WERI-Rb-1 (cell line): ENCODE measurements at places on chromosomes 5 and 9.

GRCh38 chr5:128413356-128413755, 124.7 kb downstream of the FBN2 start:
- DNase-seq, result no peak

DNA sequence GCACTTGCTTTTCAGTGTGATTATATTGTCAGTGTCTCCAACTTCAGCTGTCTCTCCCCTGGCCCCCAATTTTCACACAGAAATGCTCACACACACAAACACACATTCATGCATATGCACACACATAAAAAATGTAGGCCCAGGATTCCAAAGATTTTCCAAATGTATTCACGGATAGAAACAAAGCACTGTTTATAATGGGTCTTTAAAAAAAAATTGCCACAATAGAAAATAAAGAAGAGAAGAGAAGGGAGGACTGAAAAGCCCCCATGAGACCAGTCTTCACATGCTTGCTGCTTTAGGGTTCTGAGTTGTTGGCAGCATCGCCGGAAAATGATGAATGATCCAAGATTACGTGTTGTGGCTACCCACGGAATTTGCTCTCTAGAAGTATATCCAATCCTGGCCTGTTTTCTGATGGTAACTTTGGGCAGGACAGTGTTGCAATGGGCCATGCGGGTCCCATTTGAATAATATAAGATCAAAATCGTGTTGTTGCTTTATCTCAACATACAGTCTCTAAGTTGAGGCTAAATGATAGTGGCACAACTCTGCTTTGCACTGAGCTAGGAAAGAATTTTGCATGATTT, 36.2 kb upstream of the ACO1 start:
- DNase-seq, result no peak

DNA sequence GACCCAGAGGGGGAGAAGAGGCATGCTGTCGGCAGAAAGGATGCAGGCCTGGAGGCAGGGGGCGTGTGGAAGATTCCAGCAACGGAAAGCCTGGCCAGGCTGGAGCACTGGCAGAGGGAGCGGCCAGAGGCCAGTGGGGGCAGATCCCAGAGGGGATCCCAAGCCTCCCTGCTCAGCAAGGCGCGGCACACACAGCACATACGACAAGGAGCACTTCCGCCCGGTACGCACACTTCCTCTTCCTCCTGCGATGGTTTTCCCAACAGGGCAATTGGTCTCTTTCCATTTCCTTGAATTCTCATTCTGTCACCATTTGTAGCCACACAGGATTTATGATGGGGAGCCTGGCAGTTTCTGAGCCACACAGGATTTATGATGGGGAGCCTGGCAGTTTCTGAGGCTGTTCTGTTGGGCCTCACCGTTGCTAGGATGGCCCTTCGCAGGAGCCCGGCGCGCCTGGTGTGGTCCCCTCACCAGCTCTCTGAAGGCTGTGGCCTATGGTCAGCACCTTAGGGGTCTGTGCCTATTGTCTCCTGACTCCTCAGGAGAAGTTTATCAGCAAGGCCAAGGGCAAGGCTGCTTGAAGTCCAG, 123.5 kb upstream of the RAPGEF1 start:
- no peak for DNase-seq

DNA sequence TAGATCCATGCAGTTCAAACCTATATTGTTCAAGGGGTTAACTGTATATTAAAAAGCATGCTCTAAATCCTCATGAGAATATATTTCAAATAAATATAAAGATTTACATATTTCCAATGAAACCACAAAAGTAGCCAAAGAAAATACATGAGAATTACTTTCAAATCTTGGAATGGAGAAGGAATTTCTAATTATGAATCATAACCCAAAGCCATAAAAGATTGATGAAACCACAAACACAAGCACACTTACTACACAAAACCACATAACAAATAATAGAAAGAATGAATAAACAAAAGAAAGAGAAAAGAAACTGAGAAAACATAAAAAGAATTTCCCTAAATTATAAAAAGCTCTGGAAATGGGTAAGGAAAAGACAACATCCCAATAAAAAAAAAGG, 16.0 kb downstream of the ERP44 start:
- no peak for DNase-seq

- DNase-seq, result no peak
These were observed 178.3 kb downstream of the DEPDC1B start for GRCh38 chr5:60521376-60522291.

GRCh38 chr9:95429096-95429495, 87.7 kb downstream of the PTCH1 start:
- DNase-seq, result no peak

- no peak for DNase-seq
These were observed 32.1 kb downstream of the TARS1 start for GRCh38 chr5:33472805-33473409.
